Kasumi-1 (cell line): ENCODE measurements at places on chromosomes 7 and 10.

GRCh38 chr10:34415039-34415438 lies 400.1 kb downstream of the PARD3 start:
- DNase-seq = no peak

DNA sequence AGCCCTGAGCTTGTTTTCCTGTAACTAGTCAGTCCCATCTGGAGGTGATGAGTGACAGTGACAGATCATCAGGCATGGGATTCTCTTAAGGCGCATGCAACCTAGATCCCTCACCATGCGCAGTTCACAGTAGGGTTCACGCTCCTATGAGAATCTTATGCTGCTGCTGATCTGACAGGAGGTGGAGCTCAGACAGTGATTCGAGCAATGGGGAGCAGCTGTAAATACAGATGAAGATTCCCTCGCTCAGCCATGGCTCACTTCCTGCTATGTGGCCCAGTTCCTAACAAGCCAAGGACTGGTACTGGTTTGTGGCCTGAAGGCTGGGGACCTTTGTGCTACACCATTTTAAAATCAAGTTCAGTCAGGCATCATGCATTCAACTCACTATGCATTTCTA lies 221.7 kb downstream of the KIAA1217 start:
- DNase-seq = no peak

GRCh38 chr7:139567647-139568345 lies 44.3 kb downstream of the CLEC2L start:
- DNase-seq = no peak

DNA sequence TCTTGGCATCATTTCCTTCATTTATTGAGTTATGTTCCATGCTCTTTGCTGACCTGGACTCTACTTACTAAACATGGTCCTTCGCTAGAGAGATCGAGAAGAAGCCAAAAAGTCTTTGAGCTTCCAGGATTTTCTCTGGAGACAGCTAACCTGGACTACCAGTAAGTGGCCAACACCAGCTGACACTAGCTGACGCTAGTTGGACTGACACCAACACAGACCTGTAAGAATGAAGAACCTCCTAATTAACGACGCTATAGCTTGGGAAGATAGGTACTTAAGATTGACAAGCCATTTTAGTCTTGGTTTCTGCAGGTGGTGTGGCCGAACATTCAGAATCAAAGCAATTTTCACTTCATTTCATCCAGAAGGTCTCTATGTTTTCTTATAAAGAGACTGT lies 66.4 kb downstream of the GALNT17 start:
- no peak for DNase-seq

GRCh38 chr10:124741922-124742412 lies 2.2 kb downstream of the FAM53B start:
- DNase-seq = peak; percentile 32

GRCh38 chr7:4241791-4242190 lies 440.3 kb upstream of the FOXK1 start:
- no peak for DNase-seq

DNA sequence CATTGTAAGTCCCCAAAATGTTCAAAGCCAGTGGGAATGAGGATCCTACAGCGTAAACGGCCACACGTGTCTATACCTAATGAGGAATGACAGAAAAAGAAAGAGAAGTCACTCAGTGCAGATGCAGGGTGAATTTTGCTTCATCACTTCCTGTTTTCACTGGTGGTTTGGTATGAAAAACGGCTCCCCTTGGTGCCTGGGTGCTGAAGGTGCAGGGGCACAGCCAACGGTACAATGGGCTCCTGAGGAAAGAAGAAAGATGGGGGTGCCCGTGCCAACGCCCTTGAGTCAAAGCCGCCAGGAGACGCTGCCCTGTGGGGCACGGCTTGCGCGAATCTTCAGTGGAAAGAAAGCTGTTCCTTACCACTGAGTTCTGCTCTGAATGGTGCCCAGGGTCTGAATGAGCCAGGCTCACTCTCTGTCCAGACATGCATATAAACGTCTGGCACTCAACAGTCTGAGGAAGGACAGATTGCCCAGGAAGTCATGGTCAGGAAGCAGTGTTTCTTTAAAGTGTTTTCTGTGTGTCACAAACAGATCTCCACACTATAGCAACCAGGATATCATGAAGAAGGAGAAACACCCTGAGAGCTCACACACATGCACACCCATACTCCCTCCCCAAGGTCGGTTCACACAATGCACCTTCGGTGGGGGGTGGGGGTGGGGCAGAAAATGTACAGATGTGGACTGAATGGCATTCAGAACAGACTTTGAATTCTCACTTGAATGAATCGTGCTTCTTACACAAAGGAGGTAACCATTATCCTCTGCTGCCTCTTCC lies 105.8 kb downstream of the ELMO1 start:
- DNase-seq = peak; percentile 99

DNA sequence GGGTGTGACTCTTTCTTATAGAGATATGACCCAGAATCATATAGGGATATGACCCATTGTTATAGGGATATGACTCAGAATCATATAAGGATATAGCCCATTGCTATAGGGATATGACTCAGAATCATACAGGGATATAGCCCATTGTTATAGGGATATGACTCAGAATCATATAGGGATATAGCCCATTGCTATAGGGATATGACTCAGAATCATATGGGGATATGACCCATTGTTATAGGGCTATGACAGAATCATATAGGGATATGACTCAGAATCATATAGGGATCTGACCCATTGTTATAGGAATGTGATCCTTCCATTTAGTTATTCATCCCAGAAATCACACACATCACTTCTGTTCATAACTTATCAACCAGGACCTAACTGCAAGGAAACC lies 312.2 kb upstream of the ADARB2 start:
- DNase-seq = no peak

DNA sequence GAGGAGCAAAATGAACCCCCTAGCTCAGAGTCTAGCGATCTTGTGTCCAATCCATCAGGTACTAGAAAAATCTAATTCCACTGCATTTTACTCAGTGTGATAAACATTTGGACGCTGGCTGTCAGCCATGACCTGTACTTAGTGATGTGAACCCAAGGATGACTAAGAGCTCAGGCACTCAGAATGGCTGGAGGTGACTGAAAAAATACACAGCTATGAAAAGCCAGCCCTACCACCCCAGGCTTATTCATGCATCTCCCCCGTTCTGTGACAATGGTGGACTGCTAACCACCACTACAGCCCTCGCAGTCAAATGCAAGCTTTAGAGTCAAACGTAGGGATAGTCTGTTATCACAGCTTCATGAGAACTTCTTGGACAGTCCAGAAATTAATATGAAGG lies 14.9 kb downstream of the AFAP1L2 start:
- DNase-seq = no peak

- DNase-seq = no peak
Measured at GRCh38 chr10:4525103-4525502, 300.9 kb upstream of the AKR1E2 start.

GRCh38 chr10:29473406-29474100 lies 161.2 kb downstream of the SVIL start:
- no peak for DNase-seq

DNA sequence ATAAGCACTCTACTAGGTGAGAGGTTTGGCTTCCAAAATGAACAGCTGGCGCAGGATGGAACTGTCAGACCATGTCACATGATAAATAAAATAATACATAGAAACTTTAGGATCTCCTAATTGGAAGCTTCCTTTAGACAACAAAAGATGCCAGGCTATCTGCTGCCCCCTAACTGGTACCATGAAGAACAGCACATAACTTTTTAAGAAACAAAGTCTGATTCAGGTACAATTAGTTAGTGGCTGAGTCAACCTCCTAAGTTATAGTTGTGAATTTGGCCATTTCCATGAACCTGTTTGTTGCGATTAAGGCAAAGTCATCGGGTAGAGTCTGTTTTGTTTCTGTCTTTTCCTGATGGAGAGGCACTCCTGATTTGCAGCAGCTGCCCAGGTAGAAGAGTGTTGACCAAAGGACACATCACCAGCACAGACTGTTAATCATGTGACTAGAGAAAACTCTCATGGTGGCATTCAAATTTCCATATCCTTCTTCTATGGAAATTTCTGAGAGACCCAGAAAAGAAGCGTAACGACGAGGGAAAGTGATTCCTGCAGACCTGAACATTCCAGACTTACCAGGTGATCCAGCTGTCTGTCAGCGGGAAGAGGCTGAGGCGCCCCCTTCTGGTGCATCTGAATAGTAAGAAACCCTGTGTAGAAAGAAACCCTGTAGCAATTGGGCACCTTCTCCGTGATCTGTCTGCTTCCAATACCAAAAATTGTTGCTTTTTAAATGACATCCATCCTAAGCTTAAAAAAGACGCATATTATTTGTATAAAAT lies 8.6 kb upstream of the INHBA start:
- peak; percentile 52 for DNase-seq

- DNase-seq = peak; percentile 65
Measured at GRCh38 chr7:120725376-120726039, 132.4 kb downstream of the TSPAN12 start.

DNA sequence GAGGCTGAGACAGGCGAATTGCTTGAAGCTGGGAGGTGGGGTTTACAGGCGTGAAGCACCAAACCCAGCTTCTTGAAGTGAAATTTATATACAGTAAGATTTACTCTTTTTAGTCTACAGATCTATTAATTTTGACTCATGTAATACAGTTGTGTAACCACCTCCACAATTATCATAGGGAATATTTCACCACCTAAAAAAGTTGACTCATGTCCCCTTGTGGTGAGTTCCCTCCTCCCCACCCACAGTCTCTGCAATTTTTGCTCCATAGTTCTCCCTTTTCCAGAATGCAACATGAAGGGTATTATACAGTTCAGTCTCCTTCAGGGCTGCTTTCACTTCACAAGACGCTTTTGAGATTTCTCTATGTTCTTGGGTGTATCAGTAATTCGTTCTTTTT lies 156.8 kb downstream of the FAM107B start:
- DNase-seq = peak; percentile 90

GRCh38 chr10:122316224-122316884 lies 45.3 kb downstream of the BTBD16 start:
- no peak for DNase-seq

DNA sequence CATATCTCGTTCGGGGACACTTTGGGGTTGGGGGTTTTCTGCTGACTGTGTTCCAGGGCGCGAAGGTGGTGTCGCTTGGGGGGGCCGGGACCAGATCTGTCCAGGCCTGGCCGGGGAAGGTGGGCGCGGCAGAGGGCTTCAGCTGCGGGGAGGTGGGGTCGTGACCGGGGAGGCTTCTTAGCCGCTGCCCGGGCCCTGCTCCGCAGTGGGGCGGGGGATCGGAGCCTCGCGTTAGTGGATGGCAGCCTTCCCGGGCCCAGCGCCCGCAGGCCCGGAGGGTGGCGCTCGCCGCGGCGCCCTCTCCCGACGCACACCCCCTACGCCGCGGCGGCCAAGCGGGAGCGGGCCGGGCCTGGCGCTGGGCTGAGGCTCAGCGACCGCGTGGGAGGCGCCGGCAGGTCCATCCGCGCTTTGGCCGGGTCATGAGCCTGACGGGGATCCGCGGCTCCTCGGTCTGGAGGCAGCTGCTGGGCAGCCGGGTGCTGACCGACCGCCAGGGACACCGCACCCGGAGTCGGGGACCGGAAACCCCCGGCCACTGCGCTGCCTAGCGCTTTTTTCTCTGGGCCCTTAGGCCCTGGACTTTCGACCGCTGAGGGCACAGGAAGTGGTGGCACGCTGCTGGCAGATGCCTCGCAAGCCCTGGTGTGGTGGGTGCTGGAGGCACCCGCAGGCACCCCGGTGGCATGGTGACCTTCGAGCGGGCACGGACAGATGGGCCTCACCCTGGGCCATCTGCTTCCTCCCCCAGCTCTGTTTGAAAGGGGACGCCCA lies 1.2 kb downstream of the AGAP3 start:
- no peak for DNase-seq

- DNase-seq = no peak
Measured at GRCh38 chr7:68712956-68713495, 885.2 kb upstream of the AUTS2 start.

DNA sequence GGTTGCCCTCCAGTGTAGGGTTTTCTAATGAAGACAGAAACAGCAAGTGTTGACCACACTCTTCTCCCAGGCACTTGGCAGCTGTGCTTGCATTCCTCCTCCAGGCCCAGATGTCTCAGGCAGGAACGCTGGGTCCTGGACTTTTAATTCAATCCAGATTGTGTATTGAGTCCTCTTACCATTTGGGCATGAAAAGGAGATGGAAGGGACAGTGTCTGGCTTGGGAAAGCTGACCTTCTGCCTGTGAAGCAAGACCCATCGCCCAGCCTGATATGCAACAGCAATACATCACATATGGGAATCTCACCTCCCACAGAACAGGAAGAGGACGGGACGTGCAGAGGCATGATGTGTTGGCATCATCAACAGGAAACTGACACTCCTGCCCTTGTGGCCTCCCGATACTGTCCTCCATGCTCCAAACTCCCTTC lies 174.4 kb upstream of the LYZL2 start:
- no peak for DNase-seq

DNA sequence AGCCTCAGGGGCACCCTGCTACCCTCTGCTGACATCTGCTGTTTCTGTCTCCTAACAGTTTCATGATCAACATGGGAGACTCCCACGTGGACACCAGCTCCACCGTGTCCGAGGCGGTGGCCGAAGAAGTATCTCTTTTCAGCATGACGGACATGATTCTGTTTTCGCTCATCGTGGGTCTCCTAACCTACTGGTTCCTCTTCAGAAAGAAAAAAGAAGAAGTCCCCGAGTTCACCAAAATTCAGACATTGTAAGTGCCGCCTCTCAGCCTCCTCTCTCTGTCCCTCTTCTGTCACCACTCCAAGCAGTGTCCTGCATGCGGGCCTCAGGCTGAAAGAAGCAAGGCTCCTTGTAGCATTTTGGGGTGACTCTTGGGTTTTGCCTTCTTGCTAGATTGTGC lies 39.0 kb downstream of the POR start:
- no peak for DNase-seq

- no peak for DNase-seq
Measured at GRCh38 chr10:25057886-25058285, 41.5 kb downstream of the THNSL1 start.

GRCh38 chr10:48470893-48471805 lies 133.7 kb downstream of the ARHGAP22 start:
- no peak for DNase-seq

GRCh38 chr10:31319602-31320549 lies 860 bp downstream of the ZEB1 start:
- peak; percentile 39 for DNase-seq

- no peak for DNase-seq
Measured at GRCh38 chr7:125828153-125828700, 898.6 kb upstream of the POT1 start.

DNA sequence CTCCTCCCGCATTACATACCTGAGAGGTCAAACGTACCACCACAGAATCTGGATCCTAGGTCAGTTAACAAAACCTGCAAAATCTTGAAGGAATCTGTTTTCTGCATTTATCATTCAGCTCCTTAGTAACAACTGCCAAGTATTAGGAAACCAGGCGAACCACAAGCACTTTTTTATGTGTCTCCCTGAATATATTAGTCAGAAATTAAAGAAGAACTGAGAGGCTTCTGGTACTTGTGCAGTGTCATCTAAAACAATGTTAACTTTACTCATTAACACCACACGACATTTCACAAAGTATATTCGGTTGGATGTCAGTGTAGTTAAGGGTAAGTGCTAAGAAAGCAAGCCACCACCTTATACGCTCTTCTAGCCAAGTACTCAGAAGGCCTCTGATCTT lies 2.5 kb downstream of the CCDC6 start:
- DNase-seq = no peak

GRCh38 chr10:27779462-27780015 lies 33.9 kb upstream of the MKX start:
- DNase-seq = no peak

GRCh38 chr7:150524018-150524417 lies 9.3 kb downstream of the GIMAP7 start:
- DNase-seq = no peak

GRCh38 chr10:75418293-75418692 lies 13.1 kb upstream of the LRMDA start:
- DNase-seq = no peak

- no peak for DNase-seq
Measured at GRCh38 chr10:28853195-28853594, 175.9 kb downstream of the BAMBI start.
